Activated naive CD8-positive, alpha-beta T cell treated with anti-CD3 and anti-CD28 coated beads, Interleukin-2, amount 50 U/mL, for 24 hours (primary cell): ENCODE measurements at places on chromosomes 11 and 22.

GRCh38 chr11:15289723-15290122 lies 175.0 kb downstream of the INSC start:
- DNase-seq, result no peak

- no peak for DNase-seq
Observed at GRCh38 chr11:86277741-86278140, 24.3 kb upstream of the HIKESHI start.

DNA sequence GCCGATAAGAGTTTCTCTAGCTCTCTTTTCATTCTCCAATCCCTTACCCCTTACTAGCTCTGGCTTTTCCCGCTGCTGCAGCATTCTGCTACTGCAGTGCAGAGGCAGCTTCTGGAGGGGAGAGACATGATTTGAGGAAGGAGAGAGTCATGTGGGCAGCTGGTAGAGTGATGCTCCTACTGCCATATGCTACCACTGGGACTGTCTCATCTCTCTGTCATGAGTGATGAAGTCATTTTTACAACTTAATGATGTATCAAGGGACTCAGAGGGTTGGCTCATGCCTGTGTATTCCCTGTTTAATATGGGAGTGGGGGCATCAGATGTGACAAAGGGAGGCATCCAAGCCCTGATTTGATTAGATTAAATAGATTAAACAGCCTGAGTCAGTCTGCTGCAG lies 11.3 kb downstream of the SLC17A6 start:
- no peak for DNase-seq

DNA sequence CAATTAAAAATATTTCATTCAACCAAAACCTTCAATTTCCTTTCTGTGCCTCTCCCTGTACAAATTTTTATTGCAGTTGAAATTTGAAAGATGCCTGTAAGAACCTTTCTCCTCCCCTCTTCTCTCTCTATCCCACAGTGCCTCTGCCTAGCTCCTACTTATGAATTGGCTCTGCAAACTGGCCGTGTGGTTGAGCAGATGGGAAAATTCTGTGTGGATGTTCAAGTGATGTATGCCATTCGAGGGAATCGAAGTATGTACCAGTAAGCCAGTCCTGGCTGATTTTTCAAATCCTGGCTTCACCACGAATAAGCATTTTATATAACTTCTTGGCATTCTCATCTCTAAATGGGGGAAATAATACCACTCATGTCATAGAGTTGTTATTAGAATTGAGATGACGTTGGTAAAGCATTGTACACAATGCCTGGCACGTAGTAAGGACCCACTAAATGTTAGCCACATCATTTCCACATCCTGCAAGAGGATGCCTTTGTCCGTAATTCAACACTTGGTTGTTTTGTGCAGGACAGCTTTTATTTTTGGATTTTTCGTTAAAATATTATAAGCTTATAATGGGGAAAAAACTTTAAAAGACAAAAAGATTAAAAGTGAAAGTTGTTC lies 6.0 kb downstream of the DDX25 start:
- no peak for DNase-seq

DNA sequence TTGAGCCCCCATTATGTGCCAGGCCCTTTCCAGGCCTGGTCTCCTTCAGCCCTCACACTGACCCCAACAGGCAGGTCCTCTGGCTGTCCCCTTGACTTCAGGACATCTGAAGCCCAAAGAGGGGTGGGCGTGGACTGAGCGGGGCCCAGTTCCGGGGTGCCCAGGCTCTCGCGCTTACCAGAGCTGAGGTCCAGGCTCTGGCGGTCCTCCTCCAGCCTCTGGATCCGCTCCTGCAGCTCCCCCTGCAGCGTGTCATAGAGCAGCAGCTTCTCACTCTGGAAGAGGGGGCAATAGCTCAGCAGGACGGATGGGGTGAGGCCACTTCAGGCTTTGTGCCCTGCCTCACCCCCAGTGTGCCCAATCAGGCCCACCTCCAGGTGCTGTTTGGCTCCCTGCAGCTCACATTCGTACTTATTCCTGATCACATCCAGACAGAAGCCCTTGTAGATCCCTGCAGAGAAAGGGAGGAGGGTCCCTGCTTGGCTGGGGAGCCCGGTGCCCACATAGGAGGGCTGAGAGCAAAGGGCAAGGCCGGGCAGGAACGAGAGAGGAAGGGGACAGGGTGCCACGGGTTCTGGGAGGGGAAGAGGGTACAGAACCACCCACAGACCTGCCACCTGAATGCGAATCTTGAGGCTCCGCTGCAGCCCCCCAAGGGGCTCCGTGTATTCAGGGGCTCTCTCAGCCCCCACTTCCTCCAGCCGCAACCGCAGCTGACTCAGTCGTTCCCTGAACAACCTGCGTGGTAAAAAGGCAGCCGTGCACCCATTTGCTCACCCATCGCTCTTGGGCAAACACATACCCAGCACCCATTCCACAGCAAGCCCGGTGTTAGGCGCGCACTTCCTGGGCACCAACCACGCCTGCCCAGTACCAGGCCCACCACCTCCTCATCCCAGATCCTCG lies 4.1 kb downstream of the BRMS1 start:
- DNase-seq, result no peak

DNA sequence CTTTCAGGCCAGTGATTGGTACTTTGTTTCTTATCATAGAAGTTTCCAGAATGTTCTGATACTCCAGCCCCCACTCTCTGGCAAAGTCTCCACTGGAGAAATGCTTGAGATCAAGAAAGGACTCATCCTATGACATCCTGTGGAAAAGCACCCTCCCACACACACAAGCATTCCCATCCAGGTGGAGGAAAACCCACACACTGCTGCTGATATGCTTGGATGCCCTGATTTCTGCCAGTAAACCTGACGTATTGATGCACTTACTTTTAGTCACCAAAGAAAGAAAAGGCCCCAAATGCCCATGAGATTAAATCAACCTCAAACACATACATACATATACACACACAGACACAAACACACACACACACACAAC lies 9.2 kb upstream of the SLC5A12 start:
- DNase-seq, result no peak

DNA sequence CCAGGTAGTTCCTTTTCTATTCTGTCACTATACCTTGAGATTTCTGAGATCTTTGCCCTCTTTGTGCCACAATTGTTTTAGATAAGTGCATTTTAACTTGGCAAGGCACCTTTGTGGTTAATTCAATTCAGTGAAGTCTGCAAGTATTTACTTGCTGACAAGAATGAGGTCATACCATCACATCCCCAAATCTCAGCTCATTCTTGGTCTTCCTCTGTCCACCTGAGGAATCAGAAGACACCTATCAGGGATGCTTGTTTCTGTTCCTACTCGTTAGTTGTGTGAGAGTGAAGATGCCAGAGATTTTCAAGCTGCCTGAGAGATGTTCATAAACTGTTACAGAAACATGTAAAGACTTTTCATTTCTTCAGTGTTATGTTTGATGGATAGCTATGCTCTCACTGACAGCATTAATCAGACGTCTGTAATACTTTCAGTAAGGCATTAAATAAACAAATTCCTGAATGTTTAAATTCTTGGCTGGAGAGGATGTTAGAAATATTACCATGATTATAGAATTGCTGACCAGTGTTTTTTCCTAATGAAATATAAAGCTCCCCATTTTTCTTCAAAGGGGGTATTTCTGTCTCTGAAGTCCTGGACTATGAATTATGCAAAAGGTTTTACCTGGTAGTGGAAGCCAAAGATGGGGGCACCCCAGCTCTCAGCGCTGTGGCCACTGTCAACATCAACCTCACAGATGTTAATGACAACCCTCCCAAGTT lies 135.0 kb upstream of the MTNR1B start:
- DNase-seq, result no peak

- no peak for DNase-seq
Observed at GRCh38 chr11:28491431-28491830, 383.2 kb downstream of the METTL15 start.

DNA sequence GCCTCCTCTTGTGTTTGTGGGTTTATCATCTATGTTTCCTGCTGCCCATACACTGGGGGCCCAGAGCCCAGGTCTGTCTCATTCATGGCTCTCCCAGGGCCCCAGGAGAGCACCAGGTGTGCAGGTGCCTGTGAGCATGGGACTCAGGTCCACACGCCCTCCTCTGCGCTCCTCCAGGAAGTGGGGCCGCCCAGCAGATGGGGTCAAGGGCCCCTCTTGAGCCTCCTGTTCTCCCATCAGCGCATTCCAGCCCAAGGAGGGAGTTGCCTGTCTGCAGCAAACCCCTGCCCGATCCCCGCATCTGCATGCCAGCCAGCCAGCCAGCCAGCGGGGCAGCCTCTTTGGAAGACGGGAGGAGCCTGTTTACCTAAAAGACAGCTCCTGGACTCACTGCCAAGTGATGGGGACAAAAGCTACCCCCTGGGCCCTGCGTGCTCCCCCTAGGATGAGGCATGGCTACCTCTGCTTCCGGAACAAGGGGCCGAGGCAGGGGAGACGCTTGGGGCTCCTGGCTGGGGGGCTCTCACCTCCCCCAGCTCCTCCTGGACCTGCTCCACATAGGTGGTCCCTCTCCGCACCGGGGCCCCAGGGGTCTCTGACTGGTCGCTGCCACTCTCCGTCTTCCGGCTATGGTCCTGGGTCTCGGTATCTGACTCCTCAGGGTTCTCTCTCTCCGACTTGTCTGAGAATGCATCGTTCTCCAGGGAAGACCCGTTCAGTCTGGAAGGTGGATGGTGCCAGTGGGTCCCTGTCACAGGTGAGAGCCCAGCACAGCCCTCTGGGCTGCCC lies 49.7 kb upstream of the CARS1 start:
- DNase-seq, result no peak

DNA sequence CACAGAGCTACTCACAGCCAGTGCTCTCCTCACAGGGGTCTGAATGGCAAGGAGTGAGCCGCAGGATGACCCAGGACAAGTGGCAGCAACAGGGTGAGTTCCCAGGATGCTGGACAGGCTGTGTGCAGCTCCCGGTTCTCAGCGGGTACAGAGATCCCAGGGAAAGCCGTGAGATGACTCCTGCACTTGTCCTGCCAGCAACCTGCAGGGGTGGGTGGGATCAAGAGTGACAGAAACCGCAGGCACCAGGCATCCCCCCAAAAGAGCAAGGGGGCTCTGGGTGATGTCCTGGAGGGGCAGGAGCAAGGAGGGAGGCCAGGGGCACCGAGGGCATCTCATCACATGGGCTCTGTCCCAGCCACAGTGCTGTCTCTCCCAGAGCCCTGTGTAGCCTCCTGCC lies 15.9 kb upstream of the PRODH start:
- DNase-seq, result no peak

DNA sequence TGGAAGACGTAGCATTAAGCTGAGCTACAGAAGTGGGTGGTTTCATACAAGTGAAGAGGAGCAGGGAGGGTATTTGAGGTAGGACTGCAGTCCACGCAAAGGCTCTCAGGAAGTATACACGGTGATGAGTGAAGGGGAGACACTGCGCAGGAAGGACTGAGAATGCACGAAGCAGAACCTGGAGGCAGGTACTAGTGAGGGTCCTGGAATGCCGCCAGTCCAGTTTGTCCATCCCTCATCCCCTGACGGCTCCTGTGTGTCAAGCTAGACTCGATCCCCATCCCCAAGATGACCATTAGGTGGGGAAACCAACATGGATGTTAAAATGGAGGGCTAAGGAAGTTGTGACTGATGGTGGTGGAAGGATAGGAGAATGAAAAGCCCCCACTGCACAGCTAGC lies 23.8 kb downstream of the ART5 start:
- no peak for DNase-seq

- no peak for DNase-seq
Observed at GRCh38 chr11:111978028-111978771, 41.1 kb downstream of the DIXDC1 start.

GRCh38 chr11:34478845-34479663 lies 34.5 kb downstream of the ELF5 start:
- no peak for DNase-seq

GRCh38 chr11:2584434-2584811 lies 115.4 kb downstream of the KCNQ1OT1 start:
- no peak for DNase-seq

DNA sequence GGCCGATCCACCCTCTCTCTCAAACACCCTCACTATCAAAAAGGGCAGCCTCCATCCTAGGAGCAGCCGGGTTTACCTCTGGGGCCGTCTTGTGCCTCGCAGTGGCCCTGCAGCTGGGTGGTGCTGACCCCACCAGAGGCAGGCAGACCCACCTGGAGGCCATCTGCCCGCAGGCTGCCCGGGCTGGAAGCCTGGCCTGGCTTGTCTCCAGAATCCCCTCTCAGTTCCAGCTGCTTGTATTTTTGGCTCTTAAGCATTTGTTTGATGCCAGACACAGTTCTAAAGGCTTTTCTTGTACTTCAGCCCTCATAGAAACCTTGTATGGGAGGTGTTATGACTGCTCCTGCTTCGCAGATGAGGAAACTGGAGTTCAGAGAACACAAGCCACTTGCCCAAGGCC lies 4.2 kb upstream of the NFAM1 start:
- no peak for DNase-seq

GRCh38 chr11:74932797-74933196 lies 16.1 kb downstream of the XRRA1 start:
- no peak for DNase-seq

DNA sequence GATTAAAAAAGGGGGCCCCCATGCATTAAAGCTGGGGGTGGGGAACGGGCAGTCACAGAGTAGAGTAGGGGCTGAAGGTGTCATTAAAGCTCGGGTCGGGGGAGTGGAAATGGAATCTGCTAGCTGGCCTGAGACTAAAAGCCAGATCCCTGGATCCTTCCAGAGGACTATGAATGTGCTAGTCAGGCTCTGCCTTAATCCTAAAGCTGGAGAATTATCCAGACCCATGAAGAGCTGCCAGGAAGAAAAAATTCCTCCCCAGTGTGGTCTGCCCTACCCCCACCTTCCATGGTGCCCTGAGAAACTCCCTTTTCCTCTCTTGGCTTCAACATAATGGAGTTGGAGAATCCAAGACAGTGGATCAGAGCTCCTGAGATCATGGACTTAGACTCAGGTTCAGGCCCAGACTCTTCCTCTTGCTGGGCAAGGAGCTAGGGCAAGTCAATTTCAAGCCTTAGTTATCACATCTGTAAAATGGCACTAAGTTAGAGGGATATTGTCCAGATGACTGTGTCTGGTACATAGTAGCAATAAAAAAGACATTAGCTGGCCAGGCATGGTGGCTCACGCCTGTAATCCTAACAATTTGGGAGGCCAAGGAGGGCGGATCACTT lies 24.0 kb upstream of the SMTN start:
- no peak for DNase-seq

DNA sequence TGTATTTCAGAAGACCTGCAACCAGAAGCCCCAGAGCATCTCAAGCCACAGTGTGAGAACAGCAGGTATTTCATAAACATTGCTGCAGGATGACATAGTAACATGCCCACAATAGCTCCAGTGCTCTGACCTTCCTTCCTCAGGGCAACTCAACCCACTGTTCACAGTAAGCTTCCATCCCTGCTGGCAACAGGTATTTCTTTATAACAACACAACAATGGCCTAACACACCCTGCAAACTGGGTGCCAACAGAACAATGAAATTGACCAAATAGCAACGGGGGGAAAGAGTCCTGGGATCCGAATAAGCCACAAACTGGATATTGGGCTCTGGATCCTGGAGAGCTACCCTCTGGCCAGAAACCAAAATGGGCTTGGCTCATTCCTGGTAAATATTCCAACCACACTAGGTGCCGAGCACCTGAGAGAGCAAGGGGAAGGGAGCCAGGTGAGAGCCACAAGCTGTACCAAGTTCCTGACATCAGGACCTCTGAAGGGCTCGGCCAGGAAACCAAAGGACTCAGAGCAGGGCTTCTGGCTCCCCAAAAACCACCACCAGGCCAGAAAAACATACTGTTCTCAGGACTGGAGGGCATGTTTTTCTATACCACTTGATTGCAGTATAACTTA lies 99.5 kb downstream of the MICAL3 start:
- DNase-seq, result no peak

GRCh38 chr22:50320671-50321325 lies 6.0 kb downstream of the DENND6B start:
- no peak for DNase-seq

- DNase-seq, result no peak
Observed at GRCh38 chr11:101706541-101706940, 122.7 kb upstream of the TRPC6 start.
